ENCODE measurements at places on chromosomes 5 and 9.

GRCh38 chr5:41874512-41875060, 4.4 kb upstream of the OXCT1 start:
- no peak for DNase-seq

- DNase-seq = no peak
Measured at GRCh38 chr5:59066367-59067163, 483.7 kb downstream of the RAB3C start.

DNA sequence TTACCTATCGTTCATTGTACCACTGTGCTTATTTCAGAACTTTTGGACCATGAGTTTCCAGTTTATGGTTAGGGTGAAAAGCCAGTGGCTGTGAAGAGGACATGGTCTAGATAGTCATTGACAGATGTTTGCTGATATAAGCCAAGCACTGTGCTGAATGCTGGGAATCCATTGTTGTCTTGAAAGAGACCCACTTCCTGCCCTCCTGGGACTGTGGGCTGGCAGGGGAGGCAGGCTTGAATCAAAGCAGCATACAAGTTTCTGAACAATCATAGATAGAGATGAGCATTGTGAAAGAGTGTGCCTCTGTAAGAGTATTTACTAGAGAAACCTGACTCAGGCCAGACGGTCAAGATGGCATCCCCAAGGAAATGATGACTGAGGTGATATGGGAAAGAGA, 73.4 kb downstream of the NMUR2 start:
- DNase-seq = no peak

DNA sequence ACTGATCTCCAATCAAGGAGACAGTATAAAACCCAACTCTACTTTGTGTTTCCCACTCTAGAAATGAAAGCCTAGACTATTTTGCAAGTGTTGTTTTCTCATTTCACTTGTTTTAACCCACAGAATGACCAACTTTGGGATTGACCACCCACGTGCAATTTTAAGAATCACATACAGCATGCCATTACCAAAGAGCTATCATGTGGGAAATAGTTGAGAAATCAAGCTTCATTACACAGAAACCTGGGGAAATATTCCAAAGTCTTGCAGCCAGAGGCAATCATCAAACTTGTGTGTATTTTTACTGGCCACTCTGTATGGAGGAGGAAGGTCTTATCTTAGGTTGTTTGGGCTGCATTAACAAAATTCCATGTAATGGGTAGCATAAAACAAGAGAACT, 451.4 kb upstream of the DAB2 start:
- no peak for DNase-seq

DNA sequence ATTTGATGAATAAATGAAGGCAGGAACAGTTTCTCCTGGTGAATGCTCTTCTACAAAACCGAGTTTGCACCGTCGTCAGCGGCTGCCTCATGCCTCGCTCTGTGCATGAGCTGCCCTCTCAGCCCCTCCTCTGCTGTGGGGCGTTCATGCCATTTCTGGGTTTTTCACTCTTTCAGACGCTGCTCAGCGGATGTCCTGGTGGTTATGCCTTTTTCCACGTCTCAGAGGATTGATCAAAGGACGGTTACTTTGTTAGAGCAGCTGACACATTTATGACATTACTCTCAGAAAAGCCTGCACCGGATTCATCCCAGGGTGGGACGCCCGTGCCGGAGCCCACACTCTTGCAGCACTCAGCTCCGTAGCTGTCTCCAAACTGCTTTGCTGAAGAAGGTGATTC, 195.9 kb upstream of the PPP1R26 start:
- no peak for DNase-seq

DNA sequence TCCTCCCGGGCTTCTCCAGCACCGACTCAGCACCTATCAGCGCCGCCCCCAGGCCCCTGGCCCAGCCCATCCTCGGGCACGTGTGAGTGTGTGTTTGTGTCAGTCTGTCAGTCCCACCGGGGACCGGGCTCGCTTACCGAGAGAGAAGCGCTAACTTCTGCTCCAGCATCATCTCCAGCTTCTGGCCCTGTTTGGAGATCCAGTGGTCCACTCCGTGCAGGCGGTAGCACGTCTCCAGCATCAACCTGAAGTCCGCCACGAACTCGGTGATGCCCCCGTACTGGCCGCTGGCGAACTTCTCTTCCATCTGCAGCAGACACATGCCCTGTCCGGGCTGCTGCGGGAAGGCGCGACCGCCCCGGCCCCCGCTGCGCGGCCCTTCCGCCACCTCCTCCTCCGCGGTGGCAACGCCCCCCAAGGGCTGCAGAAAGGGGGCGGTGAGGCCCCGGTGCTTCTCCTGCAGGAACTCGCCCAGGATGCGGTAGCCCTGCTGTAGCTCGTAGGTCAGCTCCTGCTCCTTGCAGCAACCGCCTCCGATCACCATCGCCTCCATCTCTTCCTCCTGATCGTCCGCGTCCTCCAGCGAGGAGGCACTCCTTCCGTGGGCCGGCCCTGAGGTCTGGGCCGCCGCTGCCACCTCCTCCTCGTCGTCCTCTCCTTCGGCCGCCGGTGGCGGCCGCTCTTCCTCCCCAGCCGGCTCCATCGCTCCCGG, 8.2 kb downstream of the RANBP6 start:
- DNase-seq = peak; percentile 25

GRCh38 chr9:90309809-90310520, 332.7 kb downstream of the DIRAS2 start:
- no peak for DNase-seq

- DNase-seq = no peak
Measured at GRCh38 chr5:170617533-170618490, 114.0 kb downstream of the KCNIP1 start.

- DNase-seq = no peak
Measured at GRCh38 chr5:80977764-80978163, 17.6 kb downstream of the RASGRF2 start.

Data from HL-60 (cell line).